ENCODE measurements at places on chromosomes 5 and 9. TPM values are rescaled to one million over a fixed set of nuclear protein-coding genes. Genes with fewer than 3 reads are reported as not detected.

MSMP gene
- not detected for total RNA-seq

C6 gene
- not detected for total RNA-seq

MORN5 gene
- total RNA-seq = not detected

GRCh38 chr5:151251001-151251551, 1.9 kb upstream of the GM2A start:
- no peak overlapping the region for H3K27ac ChIP-seq
- H3K4me3 ChIP-seq = peak overlapping the region; percentile 45
- H3K27me3 ChIP-seq = no peaks in the 10 kb centered on the region

- no peaks in the 10 kb centered on the region for H3K36me3 ChIP-seq
- H3K4me3 ChIP-seq = no peak overlapping the region
- H3K27me3 ChIP-seq = no peaks in the 10 kb centered on the region
- H3K4me1 ChIP-seq = peaks cover 16% of the 10 kb centered on the region
Measured at GRCh38 chr5:57844410-57844809, 361.8 kb upstream of the ACTBL2 start.

GRCh38 chr5:55692509-55692908, 19.6 kb downstream of the SLC38A9 start:
- H3K36me3 ChIP-seq = peaks cover 13% of the 10 kb centered on the region
- DNase-seq = no peak
- H3K4me1 ChIP-seq = peaks cover 12% of the 10 kb centered on the region
- no peak overlapping the region for H3K27ac ChIP-seq

DNA sequence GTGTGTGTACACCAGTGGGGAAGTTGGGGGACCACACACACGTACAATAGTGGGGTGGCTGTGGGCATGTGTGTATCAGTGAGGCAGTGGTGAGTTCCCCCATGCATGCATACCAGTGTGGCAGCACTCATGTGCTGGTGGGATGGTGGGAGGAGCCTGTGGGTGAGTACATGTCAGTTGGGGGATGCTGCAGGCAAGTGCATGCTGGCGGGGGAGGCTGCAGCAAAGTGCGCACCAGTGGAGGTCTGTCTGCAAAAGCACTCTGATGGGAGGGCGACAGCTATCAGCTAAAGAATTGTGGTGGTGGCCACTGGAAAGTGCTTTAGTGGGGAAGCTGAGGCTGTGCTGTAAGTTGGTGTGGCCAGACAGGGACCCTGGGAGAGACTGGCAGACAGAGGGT, 418.8 kb downstream of the KIAA0825 start:
- H3K36me3 ChIP-seq = no peaks in the 10 kb centered on the region
- DNase-seq = no peak
- no peak overlapping the region for H3K27ac ChIP-seq
- no peaks in the 10 kb centered on the region for H3K4me1 ChIP-seq
- no peaks in the 10 kb centered on the region for H3K27me3 ChIP-seq

- peaks cover 26% of the 10 kb centered on the region for H3K4me1 ChIP-seq
- H3K4me3 ChIP-seq = no peak overlapping the region
- H3K36me3 ChIP-seq = peaks cover 5% of the 10 kb centered on the region
- DNase-seq = no peak
Measured at GRCh38 chr9:81634915-81635516, 54.3 kb downstream of the TLE1 start.

DNA sequence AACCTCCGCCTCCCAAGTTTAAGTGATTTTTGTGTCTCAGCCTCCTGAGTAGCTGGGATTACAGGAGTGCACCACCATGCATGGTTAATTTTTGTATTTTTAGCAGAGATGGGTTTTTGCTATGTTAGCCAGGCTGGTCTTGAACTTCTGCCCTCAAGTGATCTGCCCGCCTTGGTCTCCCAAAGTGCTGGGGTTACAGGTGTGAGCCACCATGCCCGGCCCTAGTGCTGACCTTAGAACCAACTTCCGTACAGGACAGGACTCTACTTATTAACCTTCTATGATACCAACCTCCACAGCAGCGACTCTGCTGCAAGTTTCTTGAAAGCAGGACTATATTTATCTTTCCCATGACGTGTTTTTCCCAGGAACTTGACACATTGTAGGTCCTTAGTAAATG, 176.9 kb downstream of the RGS3 start:
- no peaks in the 10 kb centered on the region for H3K4me1 ChIP-seq
- no peak for DNase-seq

DNA sequence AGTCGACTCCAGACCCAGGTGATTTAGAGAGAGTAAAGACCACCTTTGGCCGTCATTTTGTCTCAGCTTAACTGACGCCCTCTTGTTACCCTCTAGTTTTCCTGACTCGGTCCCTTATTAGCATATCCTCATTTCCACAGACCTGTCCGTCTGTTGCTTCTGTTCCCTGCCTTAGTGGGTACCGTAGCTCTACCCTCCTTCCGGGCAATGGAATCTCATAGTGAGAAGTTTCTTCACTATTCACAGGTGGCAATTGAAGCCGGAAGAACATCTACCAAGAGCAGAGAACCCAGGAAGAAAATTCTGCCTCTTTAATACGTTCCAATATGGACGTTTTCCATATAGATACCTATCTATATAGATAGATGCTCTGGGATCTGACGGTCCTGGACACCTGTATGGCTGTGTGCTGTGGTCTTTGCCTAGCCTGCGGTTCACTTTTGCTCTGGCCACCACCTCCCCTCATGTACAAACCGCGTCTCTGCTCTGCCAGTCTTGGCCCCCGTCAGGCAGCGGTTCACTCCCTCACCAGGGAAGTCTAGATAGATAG, 652 bp upstream of the TMEM161B start:
- DNase-seq = no peak
- H3K27ac ChIP-seq = peak overlapping the region; percentile 94
- H3K4me1 ChIP-seq = peaks cover 53% of the 10 kb centered on the region
- H3K36me3 ChIP-seq = peaks cover 34% of the 10 kb centered on the region
- H3K27me3 ChIP-seq = no peaks in the 10 kb centered on the region

DNA sequence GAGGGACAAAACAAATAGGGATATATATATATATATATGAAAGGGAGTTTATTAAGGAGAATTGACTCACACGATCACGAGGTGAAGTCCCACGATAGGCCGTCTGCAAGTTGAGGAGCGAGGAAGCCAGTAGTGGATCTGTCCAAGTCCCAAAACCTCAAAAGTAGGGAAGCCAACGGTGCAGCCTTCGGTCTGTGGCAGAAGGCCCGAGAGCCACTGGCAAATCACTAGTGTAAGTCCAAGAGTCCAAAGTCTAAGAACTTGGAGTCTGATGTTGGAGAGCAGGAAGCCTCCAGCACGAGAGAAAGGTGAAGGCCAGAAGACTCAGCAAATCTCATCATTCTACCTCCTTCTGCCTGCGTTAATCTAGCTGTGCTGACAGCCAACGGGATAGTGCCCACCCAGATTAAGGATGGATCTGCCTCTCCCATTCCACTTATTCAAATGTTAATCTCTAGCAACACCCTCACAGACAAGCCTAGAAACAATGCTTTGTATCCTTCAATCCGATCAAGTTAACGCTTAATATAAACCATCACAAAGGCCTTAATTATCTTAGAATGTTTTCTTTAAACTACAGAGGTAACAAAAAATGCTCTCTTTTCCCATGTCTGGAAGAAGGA, 23.8 kb upstream of the DAB2 start:
- no peaks in the 10 kb centered on the region for H3K27me3 ChIP-seq
- DNase-seq = no peak
- no peak overlapping the region for H3K4me3 ChIP-seq
- peaks cover 7% of the 10 kb centered on the region for H3K4me1 ChIP-seq
- H3K27ac ChIP-seq = no peak overlapping the region
- no peaks in the 10 kb centered on the region for H3K36me3 ChIP-seq

DNA sequence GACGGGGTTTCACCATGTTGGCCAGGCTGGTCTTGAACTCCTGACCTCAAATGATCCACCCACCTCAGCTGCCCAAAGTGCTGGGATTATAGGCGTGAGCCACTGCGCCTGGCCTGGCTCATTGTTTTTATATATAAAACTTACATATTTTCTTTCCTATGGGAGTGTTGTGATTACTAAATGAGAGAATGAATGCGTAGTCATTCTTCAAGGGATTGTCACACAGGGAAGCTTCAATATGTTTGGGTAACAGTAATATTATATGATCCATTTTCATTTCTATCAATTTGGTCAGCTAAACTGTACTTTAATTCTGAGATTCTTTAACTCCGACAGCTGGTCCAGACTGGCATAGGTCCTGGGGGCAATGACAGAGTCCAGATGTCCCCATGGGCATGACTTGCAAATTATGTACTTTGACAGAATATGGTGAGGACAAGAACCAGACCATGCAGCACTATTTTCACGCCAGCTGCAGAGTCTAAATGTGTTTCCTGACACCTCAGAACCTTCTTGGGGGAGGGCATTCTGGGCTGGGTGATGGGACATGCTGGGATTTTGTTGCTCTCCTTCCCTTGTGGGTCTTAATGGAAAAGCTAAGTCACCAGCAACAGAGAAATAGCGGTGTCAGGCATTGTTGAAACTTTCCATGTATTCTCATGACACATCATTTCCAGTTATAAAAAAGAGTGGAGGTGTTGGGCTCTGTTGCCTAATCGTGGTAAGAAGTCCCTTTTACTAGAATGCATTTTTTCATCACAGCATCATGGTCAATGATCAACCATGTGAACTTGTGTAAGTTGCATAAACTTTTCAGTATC, 40.9 kb upstream of the TNC start:
- no peak overlapping the region for H3K4me3 ChIP-seq
- no peaks in the 10 kb centered on the region for H3K27me3 ChIP-seq
- no peak overlapping the region for H3K27ac ChIP-seq
- no peak for DNase-seq

Data from neural crest cell (in vitro differentiated cells).